Mucosa of descending colon (tissue), 3 donors: ENCODE measurements at places on chromosomes 5 and 9.
A peak's percentile ranks its signal among the peaks of the same experiment; 100 is the strongest.

DNA sequence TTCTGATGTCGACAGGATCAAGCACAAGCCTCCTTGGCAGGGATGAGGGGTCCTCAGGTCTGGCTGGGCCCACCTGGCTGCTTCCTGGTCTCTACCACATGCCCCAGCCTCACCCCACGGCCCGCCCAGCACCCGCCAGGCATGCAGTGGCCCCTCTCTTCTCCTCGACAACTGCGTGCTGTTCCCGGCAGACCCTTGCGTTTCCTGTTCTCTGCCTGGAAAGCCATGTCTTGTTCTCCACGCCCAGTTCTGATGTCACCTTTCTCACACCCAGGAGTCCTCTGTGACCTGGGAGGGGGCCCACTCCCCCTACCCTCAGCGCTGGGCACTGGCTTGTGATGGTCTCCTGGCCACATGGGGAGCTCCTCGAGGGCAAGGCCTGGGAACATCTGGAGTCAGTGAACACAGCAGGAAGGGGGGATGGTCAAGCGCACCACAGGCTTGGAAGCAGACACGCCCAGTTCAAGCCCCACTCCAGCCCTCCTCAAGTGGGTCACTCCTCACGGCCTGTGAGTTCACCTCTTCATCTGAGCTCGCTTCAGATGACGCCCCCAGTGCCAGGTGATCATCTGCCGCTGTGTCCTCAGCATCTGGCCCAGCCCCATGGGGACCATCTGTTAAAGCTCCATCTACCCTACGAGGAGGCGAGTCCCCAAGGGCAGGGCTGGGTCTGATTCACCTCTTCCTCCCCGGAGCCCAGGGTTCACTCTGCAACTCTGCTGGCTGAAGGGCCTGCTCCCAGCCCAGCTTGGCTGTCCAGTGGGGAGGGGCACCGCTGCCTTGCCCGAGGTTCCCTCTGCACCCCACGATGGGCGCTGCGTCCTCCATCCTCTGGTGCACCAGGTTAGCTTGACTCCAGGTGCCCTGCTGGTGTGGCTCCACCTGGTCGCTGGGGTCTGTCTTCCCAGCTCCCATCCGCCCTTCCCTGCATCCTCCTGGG, 133.2 kb upstream of the PHYKPL start:
- DNase-seq, result no peak

- peak; percentile 62 for DNase-seq
Measured at GRCh38 chr5:79513308-79513703, 628 bp downstream of the HOMER1 start.

DNA sequence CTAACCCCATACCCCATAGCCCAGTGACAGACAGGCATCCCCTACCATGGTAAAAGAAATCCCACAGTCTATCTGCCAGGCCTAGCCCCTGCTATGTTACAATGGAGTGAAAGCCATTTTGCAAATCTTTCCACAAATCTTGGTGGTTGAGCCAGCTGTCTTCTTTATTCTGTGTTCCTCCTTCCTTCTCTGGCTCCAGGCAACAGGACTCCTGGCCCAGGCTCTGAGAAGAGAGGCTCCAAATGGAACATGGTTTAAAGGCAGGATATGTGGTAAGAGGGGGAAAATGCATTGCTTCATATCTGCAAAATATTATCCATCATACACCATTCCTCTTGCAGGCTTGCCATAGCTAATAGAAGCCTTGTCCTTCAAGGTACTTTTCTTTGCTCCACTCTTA, 25.2 kb downstream of the FGF1 start:
- DNase-seq, result no peak

- DNase-seq, result peak; percentile 92
Measured at GRCh38 chr5:178204935-178205748, 809 bp downstream of the HNRNPAB start.
